T-cell (primary cell): ENCODE measurements at places on chromosomes 5 and 9. TPM values are rescaled to one million over a fixed set of nuclear protein-coding genes. Genes with fewer than 3 reads are reported as not detected.

DNA sequence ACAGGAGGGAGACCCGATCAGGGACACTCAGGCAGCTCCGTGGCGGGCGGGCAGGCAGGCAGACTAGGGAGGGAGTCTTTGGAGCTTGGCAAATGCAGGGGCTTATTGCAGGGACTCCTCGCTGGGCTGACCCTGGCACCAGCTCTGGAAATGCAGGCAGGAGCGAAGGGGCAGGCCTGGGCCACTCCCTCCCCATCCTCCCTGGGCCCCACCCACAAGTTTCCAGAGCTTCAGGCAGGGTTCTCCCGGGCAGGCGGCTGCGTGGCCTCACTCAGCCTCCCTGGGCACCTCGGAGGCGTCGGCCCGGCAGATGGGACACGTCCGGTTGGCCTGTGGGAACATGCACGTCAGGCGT is 8.5 kb downstream of the RNF44 start:
- H3K36me3 ChIP-seq: peaks cover 13% of the 10 kb centered on the region
- no peaks in the 10 kb centered on the region for H3K27me3 ChIP-seq
- no peak overlapping the region for H3K4me3 ChIP-seq
- peaks cover 74% of the 10 kb centered on the region for H3K4me1 ChIP-seq
- H3K27ac ChIP-seq: no peak overlapping the region

DNA sequence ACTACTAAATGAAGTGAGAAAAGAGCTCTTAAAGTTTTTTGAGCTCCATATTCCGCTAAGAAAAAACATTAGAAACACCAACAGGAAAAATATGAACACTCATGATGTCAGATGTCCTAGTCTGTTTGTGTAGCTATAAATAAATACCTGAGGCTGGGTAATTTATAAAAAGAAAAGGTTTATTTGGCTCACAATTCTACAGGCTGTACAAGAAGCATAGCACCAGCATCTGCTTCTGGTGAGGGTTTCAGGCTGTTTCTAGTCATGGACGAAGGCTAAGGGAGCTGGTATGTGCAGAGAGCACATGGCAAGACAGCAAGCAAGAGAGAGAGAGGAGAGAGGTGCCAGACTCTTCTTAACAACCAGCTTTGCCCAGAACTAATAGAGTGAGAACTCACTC is 186.2 kb downstream of the PLK2 start:
- H3K4me3 ChIP-seq: no peak overlapping the region
- no peak for DNase-seq
- H3K27me3 ChIP-seq: no peaks in the 10 kb centered on the region
- H3K4me1 ChIP-seq: no peaks in the 10 kb centered on the region

DNA sequence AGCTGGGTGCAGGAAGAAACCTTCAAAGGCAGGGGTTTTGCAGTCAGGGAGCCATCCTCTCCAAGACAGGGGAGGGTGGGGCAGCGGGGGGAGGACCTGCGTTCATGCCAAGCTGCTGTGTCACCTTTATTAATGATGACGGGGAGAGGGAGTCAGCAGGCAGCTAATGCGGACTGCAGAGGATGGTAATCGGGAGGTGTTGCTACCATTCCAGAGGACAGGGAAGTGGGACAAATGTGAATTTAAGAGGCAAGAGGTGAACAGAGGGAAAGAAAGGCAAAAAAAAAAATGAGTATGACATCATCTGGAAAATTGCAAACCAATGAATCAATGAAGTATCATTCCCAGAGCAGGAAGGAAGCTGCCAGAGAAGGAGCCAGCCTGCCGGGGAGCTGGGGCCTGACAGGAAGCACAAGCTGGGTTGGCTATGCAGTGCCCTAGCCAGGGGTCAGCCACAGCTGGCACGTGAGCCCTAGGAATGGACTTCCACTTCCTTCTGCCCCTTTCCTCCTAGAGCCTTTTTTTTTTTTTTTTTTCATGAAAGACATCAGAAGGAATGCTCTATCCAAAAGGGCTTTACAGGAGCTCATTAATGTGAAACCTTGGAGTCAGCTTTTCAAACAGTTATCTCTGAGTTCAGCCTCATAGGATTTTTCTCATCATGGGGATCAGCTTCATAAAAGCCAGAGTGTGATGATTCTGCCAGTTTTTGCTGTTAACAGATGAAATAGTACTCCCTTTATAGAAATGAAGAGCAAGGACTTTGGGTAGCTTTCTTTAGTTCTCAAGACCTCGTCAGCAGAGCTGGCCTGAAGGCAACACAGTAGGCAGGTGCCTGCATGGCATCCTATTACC is 9.2 kb downstream of the INSYN2B start:
- H3K27ac ChIP-seq: no peak overlapping the region
- no peaks in the 10 kb centered on the region for H3K27me3 ChIP-seq
- no peak overlapping the region for H3K4me3 ChIP-seq
- no peak for DNase-seq
- H3K36me3 ChIP-seq: no peaks in the 10 kb centered on the region

DNA sequence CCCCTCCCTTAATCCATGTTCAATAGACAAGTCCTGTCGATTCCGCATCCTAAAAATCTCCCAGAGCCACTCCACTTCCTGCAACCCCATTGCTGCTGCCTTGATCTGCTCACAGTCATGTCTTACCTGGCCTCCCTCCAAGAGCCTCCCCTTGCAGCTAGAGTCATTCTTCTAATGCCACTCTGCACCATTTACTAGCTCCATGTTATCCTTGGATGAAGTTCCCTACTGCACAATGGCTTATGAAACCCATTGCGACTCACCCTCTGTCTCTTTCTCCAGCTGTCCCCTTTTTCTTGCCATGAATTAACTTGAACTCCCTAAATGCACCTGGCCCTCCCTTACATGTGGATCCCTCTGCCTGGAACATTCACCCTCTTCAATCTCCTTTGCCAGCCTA is 39.5 kb downstream of the MEGF10 start:
- peaks cover 6% of the 10 kb centered on the region for H3K27me3 ChIP-seq
- H3K36me3 ChIP-seq: no peaks in the 10 kb centered on the region
- DNase-seq: no peak
- no peak overlapping the region for H3K4me3 ChIP-seq
- no peak overlapping the region for H3K27ac ChIP-seq
- H3K4me1 ChIP-seq: no peaks in the 10 kb centered on the region

DNA sequence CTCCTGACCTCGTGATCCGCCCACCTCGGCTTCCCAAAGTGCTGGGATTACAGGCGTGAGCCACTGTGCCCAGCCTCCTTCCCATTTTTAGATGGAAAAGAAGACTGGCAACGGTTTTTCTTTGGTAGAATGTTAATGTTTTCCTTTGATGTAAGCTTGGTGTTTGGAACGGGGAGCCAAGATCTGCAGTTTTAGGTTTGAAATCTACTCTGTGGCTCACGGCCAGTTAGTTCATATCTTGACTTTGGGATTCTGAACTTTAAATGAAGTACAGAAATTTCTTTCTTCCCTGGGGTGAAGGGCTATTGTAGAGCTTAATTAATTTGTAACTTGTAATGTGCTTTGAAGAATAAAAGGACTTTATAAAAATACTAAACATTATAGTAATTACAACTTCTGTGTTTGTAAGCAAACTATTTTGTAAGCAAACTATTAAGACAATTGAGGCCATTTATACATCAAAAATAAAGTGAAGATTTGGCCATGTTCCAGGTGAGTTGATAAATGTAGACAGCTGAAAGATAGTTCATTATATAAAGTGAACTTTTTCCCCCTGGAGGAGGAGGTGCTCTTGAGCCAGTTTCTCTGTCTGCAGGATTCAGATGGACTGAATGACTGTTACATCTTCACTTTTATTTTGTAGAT is 117.1 kb upstream of the TUT7 start:
- no peak overlapping the region for H3K27ac ChIP-seq
- no peaks in the 10 kb centered on the region for H3K36me3 ChIP-seq
- H3K4me3 ChIP-seq: no peak overlapping the region
- H3K4me1 ChIP-seq: no peaks in the 10 kb centered on the region

DNA sequence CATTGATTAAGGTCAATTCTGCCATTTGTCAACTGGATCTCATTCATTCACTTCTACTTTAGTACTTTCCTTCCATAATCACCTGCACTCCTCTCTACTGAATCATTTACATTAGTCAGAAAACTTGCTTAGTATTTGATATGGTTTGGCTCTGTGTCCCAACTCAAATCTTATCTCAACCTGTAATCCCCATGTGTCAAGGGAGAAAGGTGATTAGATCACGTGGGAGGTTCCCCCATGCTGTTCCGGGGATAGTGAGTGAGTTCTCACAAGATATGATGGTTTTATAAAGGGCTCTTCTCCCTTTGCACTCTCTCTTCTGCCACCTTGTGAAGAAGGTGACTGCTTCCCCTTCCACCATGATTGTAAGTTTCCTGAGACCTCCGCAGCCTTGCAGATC is 23.7 kb upstream of the UGCG start:
- peaks cover under 1% of the 10 kb centered on the region for H3K27me3 ChIP-seq
- no peaks in the 10 kb centered on the region for H3K36me3 ChIP-seq
- H3K27ac ChIP-seq: no peak overlapping the region
- no peaks in the 10 kb centered on the region for H3K4me1 ChIP-seq
- H3K4me3 ChIP-seq: no peak overlapping the region

- no peaks in the 10 kb centered on the region for H3K36me3 ChIP-seq
- H3K4me1 ChIP-seq: no peaks in the 10 kb centered on the region
- no peak overlapping the region for H3K27ac ChIP-seq
Observed at GRCh38 chr9:93698140-93698908, 121.9 kb downstream of the PHF2 start.

- H3K4me3 ChIP-seq: no peak overlapping the region
- no peak overlapping the region for H3K27ac ChIP-seq
- H3K27me3 ChIP-seq: peaks cover 7% of the 10 kb centered on the region
- no peaks in the 10 kb centered on the region for H3K36me3 ChIP-seq
- H3K4me1 ChIP-seq: peaks cover 6% of the 10 kb centered on the region
Observed at GRCh38 chr9:35951736-35952135, 6.2 kb downstream of the OR2S2 start.

GRCh38 chr5:86463339-86463738 is 154.4 kb upstream of the COX7C start:
- H3K36me3 ChIP-seq: no peaks in the 10 kb centered on the region
- H3K4me3 ChIP-seq: no peak overlapping the region
- no peaks in the 10 kb centered on the region for H3K4me1 ChIP-seq
- DNase-seq: no peak

Gene SEMA6A
- total RNA-seq: 0.88 TPM

Gene UBAP1
- total RNA-seq: 36.6 TPM

Gene CSF1R
- total RNA-seq: 0.60 TPM

Gene PSMB7
- total RNA-seq: 62.6 TPM

Gene POU5F2
- 3.9 TPM for total RNA-seq

Gene PCDHA9
- not detected for total RNA-seq

Gene CCNO
- 0.20 TPM for total RNA-seq

Gene OGN
- 0.10 TPM for total RNA-seq
